ENCODE measurements at places on chromosomes 13 and 19.

DNA sequence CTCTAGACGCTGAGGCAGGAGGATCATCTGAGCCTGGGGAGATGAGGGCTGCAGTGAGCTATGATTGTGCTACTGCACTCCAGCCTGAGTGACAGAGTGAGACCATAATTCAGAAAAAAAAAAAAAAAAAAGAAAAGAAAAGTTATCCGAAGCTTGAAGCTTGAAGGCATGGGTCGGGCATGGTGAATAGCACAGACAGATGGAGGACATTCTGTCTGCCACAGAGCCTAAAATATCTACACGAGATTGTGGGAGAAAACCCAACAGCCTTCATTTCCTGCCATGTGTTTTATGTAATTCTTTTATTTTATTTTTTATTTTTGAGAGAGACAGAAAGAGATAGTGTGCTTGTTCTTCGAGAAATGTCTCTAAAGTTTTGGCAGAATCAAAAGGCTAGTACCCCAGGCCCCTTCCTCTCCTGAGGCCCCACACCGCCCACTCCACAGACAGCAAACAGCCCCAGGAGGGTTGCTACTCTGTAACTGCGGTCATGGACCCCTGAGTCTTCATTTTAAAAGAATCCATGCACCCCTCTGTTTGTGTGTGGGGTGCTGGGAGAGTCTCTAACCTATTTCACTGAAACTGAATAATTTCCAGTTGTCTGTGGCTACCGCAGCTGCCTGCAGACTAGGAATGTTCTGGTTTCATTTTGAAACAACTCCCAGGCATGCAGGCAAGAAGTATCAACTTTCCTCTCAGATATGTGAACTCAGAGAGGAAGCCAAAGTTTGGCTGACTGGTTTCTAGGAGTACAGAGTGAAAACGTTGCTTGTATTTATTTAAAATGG, 38.4 kb upstream of the RCBTB2 start:
- no peak for DNase-seq

GRCh38 chr13:99540530-99540929, 39.3 kb downstream of the TM9SF2 start:
- no peak for DNase-seq

GRCh38 chr19:18297308-18297707, 15.9 kb upstream of the JUND start:
- no peak for DNase-seq

GRCh38 chr13:99371956-99372355, 64.8 kb upstream of the GPR183 start:
- no peak for DNase-seq
